ENCODE measurements at places on chromosomes 4 and X. TPM values are rescaled to one million over a fixed set of nuclear protein-coding genes. Genes with fewer than 3 reads are reported as not detected.

PLS3 gene
- total RNA-seq, result 138 TPM

DNA sequence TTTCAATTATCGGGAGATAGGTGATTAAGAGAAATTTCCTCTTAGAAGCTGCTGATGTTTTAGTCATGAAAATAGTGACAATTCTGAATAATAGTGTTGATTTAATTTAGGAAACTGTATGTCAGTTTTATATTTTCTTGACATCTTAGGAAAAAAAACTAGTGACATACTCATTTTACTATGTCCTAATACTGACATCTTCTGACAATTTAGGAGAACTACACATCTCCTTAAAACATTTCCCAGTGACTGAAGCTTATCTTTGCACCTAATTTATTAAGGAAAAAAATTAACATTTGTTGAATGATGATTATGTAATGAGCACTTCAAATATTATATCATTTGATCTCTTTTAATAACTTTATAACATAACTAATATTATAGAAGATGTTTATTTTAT lies 42.0 kb upstream of the RBMXL3 start:
- DNase-seq, result no peak

POU4F2 gene
- not detected for total RNA-seq

DNA sequence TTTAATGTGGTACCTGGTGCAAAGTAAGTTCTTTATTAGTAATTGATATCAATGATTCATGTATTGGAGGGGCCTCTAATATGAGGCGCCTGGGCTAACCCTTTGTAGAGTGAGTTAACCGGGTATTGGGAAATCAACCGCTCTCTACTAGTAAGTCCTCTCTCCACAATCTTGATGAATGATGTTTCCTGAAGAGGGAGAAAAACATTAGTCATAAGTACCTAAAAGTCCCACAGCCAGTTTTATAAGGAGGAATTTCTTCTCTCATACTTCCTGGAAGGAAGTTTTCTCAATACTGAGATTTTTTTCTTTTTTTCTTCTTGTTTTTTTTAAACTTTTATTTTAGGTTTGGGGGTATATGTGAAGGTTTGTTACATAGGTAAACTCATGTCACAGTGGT lies 62.3 kb downstream of the AGTR2 start:
- no peak for DNase-seq
